ENCODE measurements at places on chromosomes 3 and 15.

DNA sequence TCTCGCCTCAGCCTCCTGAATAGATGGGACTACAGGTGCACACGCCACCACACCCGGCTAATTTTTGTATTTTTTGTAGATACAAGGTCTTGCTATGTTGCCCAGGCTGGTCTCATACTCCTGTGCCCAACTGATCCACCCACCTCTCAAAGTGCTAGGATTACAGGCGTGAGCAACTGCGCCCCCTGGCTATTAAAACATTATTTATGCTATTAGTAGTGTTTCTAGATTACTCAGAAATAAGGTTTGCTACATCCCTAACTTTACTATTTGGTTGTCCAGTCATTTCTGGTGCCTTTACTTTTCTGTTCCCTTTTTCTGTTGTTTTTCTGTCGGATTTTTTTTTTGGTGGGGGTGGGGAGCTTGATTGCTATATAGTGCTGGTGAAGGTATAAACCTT is 393.6 kb upstream of the TPM1 start:
- DNase-seq: peak; percentile 35

DNA sequence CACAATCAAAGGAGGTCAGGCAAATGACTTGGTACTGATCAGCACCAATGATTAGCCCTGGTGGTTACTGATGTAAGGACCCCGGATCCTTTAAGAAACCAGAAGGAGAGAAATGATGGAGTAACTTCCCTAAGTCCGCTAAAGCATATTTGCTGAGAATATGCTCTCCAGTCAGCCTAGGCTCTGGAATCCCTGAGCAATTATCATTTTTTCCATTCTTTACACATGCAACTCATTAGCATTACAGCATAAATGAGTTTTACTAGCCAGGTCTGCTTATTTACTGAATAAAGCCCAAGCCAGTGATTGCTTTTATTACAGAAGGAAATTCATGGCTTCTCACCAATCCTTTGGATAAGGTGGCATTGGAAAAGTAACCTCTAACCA is 139.2 kb upstream of the WNT5A start:
- DNase-seq: no peak

- DNase-seq: no peak
Observed at GRCh38 chr15:75835990-75836958, 7.0 kb upstream of the UBE2Q2 start.

DNA sequence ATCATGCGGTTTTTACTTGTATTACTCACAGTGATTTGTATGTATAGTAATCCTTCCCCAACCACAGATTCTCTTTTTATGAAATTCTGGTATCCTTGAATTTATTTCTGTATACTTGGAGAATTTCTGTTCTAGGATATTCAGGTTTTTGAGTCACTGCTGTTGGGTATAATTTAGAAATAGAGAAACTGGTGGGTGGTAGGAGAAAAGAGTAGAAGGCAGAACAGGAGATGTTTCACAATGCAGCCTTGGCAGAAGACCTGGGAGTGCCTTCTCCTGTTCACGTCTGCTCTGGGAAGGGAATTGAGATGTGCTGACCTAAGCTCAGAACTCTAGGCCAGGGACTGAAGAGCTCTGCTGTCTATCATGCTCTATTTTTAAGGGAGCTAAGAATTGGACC is 193.6 kb downstream of the EPHB1 start:
- peak; percentile 18 for DNase-seq

- DNase-seq: peak; percentile 99
Observed at GRCh38 chr15:84947947-84948830, 33.5 kb upstream of the PDE8A start.

GRCh38 chr15:53807501-53807900 is 48.0 kb upstream of the WDR72 start:
- DNase-seq: no peak

- DNase-seq: peak; percentile 19
Observed at GRCh38 chr3:110624576-110624975, 447.0 kb upstream of the NECTIN3 start.
